ENCODE measurements at places on chromosomes 2 and 18. TPM values are rescaled to one million over a fixed set of nuclear protein-coding genes. Genes with fewer than 3 reads are reported as not detected.

- DNase-seq = no peak
Observed at GRCh38 chr2:236161531-236161930, 6.7 kb downstream of the GBX2 start.

DNA sequence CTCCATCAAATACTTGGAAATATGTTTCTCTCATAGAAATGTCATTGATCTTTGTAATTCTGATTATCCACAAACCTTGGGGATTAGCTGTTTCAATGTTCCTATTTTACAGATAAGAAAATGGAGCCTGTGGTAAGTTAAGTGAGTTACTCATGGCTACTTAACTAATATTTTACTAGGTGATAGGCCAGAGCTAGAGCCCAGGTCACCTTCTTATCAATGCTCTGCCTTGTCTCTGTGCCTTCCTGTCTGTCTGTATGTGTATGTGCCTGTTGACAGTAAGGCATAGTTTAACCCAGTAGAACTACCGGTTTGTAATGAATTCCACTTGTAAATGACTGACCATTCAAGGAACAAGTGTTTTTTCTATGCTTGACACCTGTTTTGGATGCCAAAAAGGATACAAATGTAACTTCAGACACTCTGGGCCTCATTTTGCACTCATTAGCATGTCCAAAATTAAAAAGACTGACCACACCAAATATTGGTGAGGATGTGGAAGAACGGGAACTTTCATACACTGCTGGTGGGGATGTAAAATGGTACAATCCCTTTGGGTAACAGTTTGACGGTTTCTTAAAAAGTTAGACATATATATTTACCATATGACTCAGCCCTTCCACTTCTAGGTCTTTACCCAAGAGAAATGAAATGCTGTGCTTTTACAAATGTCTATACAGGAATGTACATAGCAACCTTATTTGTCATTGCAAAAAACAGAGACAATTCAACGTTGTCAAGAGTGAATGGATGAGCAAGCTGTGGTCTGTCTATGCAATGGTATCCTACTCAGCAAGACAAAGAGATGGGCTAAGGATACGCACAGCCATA is 19.6 kb upstream of the IL1A start:
- DNase-seq = no peak

- no peak for DNase-seq
Observed at GRCh38 chr2:100405403-100406119, 11.9 kb downstream of the CHST10 start.

Gene HJURP
- 33.9 TPM for total RNA-seq

Gene CRYGA
- total RNA-seq = not detected

Gene MAP2
- 50.1 TPM for total RNA-seq

Gene CHST9
- not detected for total RNA-seq

GRCh38 chr2:106232638-106233349 is 38.7 kb upstream of the UXS1 start:
- DNase-seq = no peak

DNA sequence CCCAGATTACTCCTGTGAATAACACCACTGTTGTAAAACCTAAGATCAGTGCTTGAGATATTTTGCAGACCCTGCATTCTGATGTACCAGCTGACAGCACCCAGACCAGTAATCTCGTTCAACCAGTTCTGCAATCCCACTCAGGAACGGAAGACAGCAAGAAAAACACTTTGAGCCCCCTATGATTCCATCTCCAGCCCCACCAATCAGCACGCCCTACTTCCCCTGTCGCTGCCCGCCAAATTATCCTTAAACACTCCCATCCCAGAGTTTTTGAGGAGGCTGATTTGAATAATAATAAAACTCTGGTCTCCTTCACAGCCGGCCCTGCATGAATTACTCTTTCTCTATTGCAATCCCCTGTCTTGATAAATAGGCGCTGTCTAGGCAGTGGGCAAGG is 173.9 kb upstream of the CDH2 start:
- no peak for DNase-seq
